ENCODE measurements at places on chromosomes 13 and 19. TPM values are rescaled to one million over a fixed set of nuclear protein-coding genes. Genes with fewer than 3 reads are reported as not detected.

DNA sequence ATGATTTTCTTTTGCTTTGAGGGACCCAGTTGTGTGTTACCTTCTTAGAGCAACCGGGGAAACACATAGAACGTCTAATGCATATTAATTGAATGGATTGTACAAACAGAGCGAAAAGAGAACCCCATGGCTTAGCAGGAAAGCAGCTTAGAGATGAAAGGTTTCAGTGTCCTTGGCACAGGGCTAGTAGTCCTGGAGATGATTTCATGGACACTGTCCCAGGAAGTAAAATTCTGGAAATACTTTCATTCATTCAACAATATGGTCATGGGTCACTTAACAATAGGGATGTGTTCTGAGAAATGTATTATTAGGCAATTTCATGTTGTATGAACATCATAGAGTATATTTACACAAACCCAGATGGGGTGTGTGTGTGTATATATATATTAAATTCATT is 9.7 kb upstream of the FUT2 start:
- no peak for DNase-seq

DNA sequence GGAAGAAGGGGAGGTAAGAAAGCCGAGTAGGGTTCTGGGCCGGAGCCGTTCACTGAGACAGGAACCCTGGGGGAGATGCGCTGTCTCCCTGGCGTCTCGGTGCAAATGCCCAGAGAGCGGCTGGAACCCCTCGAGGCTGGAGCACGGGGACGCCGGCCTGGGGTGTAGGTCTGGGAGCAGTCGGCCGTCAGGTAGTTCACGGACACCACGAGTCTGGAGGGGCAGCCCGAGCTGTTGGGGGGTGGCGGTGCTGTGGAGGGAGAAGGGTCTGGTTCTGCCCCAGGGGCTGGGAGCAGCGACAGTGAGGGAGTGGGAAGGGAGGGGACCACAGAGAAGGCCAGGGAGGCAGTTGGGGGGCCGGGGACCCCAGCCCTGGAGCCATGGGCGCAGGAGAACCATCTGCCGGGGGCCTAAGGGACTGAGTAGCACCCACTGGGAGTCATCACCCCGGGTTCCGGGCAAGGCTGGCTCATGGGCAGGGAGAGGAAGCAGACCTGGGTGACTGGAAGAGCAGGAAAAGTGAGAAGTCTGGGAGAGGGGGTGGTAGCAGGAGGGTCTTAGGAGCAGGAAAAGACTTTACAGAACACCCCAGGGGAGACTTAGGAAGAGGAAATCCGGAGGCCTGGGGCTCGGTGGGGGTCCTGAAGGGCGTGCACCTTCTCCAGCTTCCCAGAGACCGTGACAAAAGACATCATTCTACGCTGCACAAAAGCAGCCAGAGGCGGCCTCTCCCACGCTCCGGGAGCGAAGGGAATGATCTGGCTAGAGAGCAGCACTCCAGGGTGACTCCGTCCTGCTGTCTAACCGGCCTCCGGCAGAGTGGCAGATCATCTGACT is 173.1 kb upstream of the SOX1 start:
- peak; percentile 36 for DNase-seq

DNA sequence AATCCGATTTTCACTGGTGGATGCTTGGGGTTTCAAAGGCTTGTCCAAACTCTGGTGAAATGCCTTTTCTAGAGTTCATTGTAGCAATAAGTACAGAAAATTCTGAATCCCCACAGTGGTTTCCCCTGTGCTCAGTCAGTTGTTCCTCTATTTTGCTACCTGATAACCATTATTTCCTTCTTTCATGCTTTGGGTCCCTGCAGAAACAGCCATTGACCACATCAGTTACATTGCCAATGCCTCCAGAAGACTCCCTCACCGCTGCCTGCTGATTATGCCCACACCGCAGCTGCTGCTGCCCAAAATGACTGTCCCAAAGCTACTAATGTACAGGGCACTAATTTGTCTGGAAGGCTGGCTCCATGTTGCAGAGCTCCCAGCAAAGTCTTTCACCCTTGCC is 517.3 kb downstream of the KLF12 start:
- DNase-seq, result no peak

DNA sequence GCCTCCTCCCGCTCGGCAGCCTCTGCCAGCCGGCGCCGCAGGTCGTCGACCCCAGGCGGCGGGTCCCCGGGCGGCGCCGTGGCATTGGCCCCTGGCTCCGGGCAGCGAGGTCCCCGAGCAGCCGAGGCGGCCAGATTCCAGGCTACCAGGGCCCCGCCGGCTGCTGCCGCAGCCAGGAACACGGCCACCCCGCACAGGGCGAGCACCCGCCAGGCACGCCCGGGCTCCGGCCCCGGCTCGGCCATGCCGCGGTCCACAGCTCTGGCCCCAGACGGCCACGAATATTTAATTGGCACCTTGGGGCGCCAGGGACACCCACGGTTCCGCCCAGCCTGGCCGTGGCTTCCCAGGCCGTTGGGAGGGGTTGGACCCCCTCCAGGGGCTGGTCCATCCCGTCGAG is at the start of gene CCDC194:
TSS of gene CCDC194 (minus strand) at position 283 of the 400 bp plus-strand sequence. CDS start at position 245, 38 bp downstream.
- no peak for DNase-seq

DNA sequence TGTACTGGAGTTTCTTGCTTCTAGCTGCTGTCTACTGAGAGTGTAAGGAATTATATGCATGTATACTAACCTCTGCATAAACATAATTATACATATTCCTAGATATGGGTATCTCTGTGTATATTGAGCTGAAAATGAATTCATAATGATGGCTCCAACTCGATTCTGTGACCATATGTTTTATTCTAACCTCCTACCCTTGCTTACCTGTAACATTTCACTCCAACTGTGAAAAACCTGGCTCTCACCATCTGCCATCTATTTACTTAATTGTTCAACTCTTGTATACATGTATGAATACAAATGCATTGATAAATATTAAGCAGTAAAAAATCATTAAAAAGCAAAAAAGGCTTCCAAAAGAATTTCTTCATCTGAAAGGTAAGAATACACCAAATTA is 1729.5 kb upstream of the SPRY2 start:
- no peak for DNase-seq

DNA sequence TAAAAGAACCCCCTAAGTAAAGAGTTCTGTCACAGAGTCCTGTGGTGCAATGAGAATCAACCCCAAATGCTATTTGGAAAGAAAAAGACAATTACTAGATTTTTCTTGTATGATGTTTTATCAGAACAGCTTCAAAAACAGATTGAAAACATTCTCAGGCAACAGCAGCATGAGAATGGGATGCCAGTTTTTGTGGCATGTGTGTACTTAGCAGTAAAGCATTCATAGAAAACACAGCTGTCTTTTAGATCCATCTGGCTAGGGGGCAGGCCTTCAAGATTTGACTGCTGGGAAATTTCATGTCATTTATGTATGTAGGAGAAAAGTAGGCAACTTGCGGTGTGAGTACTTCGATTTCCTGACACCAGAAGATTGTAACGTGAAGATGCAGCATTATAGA is 170.5 kb upstream of the HTR2A start:
- DNase-seq, result no peak

DNA sequence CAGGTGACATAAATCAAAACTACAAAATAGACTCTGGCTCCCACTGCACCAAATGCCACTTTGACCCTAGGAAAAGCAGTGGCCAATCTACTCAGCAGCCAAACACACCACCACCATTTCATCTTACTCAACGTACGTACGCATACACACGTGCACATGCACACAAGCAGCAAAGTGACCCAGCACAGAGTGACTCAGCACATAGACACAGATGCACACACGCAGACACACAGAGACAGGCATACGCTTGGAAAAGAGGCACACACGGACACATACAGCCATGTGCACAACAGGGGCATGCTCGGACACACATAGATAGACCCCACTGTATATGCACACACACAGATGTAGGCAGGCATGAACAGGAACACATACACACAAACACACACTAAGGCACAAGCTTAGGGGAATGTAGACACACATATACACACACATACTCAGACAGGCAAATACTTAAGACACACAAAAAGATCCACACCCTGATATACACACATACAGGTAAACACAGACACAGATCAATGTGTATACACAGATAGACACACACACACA is 37.3 kb downstream of the PEPD start:
- no peak for DNase-seq

DNA sequence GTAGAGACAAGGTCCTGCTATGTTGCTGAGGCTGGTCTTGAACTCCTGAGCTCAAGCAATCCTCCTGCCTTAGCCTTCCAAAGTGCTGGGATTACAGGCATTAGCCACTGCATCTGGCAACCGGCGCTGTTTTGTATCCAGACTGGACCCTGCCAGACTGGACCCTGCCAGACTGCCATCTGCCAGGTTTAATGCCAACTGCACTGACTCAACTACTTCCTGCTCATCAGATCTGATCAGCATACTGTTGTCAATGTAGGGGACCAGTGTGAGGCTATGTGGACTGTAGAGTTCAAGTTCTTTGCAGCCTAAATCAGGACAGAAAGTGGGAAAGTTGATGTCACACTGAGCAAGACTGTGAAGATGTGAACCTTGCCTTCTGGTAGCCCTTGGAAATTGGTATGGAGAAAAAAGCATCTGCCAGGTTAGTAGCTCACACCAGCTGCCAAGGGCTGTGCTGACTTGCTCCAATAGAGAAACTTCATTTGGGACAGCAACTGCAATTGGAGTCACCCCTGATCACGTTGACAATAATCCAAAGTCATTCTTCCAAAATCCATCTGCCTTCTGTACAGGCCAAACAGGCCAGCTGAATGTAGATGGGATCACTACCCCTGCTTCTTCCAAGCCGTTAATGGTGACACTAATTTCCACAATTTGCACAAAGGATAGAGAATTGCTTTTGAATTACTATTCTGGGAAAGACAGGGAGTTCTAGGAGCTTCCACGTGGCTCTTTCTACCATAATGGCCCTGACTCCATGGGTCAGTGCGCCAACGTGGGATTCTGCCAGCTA is 36.8 kb upstream of the ATP1A3 start:
- DNase-seq, result no peak

DNA sequence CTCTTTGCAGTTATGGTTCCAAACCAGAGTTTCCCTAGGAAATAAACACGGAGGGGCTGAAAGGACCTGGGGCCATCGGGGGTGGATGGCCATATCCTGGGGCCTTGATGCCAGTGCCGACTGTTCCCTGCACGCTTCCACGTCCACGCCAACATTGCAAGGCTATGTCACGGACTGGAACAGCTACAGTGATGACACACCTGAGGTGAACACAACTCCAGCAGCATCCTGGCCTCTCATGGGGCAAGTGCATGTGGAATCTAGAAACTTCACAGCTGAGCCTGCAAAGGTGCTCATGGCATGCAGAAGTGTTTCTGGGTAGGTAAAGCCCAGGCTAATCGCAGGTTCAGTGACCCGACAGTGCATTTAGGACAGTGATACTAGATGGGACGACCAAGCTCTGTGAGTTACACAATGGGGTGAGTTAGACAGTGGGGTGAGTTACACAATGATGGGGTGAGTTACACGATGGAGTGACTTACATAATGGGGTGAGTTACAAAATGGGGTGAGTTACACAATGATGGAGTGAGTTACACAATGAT is 52.0 kb upstream of the GAS6 start:
- peak; percentile 38 for DNase-seq

GRCh38 chr19:33133438-33134031 is 1.6 kb downstream of the WDR88 start:
- no peak for DNase-seq

DNA sequence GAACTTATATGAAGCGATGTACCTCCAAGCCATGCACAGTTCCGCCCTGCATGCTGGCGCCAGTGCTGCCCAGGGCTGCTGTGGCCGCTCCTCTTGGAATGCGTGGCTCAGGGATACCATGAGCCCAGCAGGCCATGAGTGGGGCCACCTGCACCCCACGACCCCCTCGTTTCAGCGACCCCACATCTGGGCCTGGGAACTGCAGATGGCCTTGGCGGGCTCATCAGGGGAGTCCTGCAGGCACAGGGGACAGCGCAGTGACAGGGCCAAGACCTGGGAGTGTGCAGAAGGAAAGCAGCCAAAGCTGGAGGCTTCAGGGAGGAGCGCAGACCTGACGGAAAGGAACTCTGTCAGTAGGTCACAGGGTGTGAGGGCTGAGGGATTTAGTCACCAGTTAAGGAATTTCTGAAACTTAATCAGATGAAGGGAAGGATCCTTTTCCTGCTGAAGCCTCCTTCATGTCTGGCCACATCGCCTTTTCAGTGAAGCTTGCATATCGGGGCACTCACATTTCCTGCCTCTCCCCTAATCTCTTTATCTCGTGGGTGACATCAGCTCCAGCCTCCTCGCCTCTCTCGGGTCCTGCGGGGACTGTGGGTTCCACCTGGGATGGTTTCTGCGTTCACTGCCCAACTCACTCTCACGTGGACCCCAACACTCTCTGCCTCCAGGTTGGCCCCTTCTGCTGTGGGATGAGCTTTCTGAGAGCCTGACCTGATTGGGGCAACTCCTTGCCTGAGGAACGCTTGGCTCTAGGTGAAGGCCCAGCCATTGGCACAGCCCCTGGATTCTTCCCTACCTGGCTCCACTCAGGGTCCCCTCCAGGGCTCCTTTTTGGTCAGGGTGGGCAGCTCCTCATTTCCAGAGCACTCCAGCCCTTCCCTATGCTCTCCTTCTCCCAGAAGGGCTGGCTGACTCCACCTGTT is 123.5 kb downstream of the CRYL1 start:
- DNase-seq, result no peak

GRCh38 chr19:42443944-42444398 is 1.2 kb upstream of the CXCL17 start:
- no peak for DNase-seq

GRCh38 chr13:41520660-41521630 is 63.6 kb downstream of the RGCC start:
- peak; percentile 51 for DNase-seq

GRCh38 chr19:535017-535835 is 3.7 kb downstream of the CDC34 start:
- DNase-seq, result no peak

DNA sequence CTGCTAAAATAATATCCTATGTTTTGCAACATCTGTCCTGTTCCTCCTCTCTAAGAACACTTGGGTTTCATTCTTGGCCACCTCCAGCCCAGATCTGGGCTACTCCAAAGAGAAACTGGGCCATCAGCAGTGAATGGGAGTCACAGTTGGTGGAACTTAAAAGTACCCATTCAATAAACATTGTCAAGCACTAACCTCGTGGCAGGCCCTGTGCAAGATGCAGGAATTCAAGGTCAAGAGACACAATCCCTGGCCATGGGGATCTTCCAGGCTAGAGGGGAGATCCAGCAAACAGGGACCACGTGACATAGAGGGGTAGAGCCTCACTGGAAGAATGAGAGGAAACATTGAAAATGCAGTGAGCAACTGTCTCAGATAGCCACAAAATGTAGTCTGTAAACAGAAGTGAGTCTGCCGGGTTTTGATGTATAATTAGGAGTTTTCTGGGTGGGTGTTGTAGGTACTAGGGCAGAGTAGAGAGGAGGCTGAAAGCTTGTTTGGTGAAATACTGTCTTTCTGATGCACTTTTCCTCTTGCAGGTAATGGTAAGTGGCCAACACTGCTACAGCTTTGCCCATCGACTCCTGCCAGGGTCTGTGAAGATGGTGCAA is 14.8 kb upstream of the EID2 start:
- no peak for DNase-seq

Gene CEBPA
- total RNA-seq, result 11.0 TPM

Gene TSSK6
- 1.3 TPM for total RNA-seq

Gene ZNF570
- 7.8 TPM for total RNA-seq

Gene ZNF799
- 2.2 TPM for total RNA-seq

Gene SYNGR4
- not detected for total RNA-seq

Gene PTGER1
- total RNA-seq, result not detected

Gene EFNB2
- 15.5 TPM for total RNA-seq

Gene TIMM29
- total RNA-seq, result 22.0 TPM

All from right atrium auricular region (tissue), 2 donors.